ENCODE measurements at places on chromosomes 5 and 9.

DNA sequence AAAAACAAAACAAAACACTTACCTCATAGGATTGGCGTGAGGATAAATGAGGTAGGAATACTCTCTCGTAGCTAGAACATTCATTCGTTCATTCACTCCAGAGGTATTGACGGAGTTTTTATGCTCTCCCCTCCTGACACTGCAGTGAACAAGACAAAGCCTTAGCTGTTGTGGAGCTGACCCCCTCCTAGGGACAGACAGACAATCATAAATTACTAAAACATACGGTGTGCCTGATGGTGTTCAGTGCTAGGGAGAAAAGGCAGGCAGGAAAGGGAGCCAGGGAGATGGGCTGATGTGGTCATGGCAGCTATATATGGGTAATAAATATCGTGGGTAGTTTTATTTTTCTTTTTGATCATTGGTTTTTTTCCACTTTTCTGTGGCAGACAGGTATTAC is 5.7 kb upstream of the BRD3 start:
- no peak for DNase-seq

DNA sequence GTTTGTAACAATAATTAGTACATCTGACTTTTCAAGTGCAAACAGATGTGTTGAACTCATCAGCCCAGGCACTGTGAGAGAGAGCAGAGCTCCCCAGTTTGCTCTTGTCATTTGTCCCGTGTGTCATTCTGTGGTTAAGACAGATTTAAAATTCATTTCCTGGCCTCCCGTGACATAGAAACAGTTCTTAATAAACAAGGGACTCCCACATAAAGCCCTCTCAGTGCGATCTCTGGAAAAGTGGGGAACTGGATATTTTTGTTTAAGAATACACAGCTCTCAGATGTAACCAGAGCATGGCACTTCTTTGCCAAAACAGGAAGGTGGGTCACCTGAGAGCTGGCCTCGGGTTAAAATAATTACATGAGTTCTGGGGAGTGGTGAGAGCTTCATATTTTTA is 58.6 kb downstream of the PRKACG start:
- no peak for DNase-seq

- DNase-seq, result no peak
Measured at GRCh38 chr9:134434894-134435506, 108.7 kb downstream of the RXRA start.

DNA sequence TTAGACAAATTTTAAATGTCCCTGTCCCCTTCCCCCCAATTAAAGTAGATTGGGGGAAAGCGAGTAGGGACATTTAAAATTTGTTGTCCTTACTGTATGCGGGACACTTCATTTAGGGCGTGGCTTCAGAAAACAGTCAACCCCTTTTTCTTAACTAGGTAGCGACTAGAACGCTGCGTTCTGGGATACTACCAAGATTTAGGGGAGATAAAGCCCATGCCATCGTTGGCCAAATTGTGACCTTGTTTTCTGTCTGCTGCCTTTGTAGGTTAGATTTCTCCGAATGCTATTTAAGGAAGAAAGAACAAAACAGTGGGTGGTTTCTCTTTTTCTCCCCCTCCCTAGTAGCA is 1.2 kb downstream of the CKS2 start:
- no peak for DNase-seq

DNA sequence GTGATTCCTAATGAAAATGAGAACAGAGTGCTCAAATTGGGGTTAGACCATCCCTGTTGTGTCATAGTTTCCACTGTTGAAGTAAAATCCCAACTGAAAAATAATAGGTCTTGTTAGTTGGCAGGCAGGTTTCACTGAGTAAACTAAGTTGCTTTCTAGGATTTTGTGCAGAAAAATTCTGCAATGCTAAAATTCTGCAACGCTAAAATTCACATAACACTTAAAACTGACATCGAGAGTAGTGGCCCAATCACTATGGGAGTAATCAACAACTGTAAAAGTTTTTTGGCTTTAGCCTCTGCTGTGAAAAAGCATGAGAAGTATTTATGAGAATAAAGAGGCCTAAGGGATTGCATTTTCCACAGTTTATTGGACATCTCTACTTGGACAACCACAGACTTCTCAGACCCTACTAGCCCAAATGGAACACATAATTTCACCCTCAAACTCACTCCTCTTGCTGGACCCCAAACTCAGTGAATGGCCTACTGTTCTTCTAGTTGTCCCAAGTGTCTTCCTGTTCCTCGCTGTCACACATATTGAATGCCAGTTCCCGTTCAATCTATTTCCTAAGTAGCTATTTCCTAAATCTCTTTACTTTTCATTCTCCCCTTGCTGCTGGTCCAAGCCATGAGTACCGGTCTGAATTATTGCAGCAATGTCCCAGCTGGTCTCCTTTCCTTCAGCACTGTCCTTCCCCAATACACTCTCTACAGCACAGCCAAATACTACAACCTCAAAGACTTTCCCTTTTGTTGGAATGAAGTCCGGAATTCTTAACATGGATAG is 355.4 kb downstream of the PDE4D start:
- DNase-seq, result no peak

DNA sequence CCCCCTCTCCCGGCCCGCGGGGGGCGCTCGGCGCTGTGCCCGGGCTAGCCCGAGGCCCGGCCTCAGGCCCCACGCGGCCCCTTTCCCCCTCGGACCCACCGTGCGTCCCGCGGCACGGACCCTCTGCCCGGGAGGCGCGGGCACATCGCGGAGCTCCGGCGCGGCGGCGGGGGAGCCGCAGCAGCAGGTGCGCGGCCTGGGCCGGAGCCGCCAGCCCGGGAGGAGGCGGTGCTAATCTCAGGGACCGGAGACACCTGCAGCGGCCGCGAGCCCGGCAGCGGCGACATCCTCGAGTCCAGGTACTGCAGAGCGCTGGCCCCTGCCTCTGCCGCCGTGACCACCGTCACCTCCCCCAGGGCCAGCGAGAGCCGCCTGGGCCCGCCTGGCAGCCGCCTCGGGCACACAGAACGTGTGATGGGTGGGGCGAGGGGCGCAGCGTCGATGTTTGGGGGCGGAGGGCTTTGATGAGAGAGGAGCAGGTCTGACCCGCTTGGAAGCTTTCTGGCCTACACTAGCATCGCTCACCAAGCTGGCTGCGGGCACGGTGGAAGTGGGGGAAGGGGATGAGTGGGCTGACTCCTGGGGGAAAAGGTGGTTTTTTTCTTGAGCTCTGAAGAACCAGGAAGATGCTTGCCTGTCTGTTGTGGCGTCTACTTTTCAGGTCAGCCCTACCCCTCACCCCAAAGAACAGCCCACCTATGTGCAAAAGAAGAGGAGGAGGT is 524 bp downstream of the CYFIP2 start:
- DNase-seq, result peak; percentile 53

- DNase-seq, result no peak
Measured at GRCh38 chr9:136606687-136607333, 55.9 kb upstream of the EGFL7 start.

DNA sequence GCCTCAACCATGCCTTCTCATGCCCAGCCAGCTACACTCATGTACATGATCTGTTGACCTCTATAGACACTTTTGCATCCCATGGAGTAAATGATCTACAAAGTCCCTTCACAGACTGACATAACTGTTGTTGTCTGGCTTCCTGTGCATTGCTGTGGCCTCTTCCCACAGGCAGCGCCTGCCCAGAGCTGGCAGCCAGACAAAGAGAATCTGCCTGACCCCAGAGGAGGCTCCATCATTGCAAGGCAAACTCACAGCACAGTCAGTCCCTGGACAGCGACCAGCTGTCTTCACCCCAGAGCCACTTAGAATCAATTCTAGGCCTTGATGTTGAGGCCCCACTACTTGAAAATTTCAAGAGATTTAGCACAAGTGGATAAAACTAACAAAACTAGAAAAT is 65.5 kb downstream of the INSYN2B start:
- DNase-seq, result no peak

- DNase-seq, result no peak
Measured at GRCh38 chr9:92846662-92847145, 31.1 kb downstream of the ZNF484 start.

DNA sequence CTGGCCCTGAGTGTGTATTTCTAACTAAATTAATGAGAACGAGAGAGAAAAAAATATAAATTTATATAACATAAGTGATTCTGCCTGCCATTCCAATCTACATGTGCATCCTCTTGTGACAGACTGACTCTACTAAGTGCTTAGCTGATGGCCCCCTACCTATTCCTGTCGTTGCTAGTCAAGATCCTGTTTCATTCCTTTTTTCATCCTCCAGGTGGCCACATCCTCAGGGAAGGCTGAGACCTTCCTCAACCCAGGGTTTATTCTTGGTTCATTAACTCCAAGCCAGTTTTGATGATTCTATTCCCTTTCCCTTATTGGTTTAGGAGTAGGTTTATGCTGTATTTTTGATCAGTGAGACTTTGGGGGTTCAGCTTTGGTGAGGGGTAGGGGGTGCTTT is 201.3 kb downstream of the C9orf152 start:
- DNase-seq, result no peak

- DNase-seq, result no peak
Measured at GRCh38 chr5:114319236-114319635, 42.6 kb upstream of the KCNN2 start.

GRCh38 chr5:107945061-107945460 is 274.3 kb upstream of the EFNA5 start:
- no peak for DNase-seq

GRCh38 chr5:94498199-94498598 is 120.2 kb downstream of the KIAA0825 start:
- DNase-seq, result no peak

DNA sequence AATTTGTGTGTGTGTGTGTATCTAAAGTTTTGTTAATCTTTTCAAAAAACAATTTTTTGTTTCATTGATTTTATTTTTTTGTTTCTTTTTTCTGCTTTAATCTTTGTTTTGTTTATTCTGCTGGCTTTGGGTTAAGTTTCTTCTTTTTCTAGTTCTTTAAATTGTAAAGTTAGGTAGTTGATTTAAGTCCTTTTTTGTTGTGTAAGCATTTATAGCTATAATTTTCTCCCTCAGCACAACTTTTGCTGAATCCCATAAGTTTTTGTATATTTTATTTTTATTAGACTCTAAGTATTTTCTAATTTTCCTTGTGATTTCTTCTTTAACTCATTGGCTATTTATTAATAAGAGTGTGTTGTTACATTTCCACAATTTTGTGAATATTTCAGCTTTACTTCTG is 34.9 kb downstream of the GABRA6 start:
- no peak for DNase-seq

DNA sequence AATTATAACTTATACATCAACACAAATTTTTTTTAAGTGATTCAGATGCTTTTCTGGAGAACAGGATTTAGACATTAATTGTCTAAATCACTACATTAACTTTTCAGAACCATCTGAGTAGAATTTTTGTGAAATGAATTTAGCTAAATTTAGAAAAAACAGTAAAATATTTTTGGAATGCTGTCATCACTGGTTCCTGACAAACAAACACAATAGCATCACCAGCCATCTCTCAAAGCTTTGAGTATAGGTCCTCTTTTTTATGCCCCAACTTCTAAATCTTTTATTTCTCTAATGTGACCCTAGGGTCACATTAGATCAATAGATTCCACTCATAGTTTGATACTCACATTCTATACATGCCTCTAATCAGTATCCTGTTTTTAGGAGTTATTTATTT is 104.6 kb downstream of the PRR16 start:
- DNase-seq, result no peak

GRCh38 chr9:7982907-7983306 is 183.3 kb upstream of the DMAC1 start:
- DNase-seq, result no peak

DNA sequence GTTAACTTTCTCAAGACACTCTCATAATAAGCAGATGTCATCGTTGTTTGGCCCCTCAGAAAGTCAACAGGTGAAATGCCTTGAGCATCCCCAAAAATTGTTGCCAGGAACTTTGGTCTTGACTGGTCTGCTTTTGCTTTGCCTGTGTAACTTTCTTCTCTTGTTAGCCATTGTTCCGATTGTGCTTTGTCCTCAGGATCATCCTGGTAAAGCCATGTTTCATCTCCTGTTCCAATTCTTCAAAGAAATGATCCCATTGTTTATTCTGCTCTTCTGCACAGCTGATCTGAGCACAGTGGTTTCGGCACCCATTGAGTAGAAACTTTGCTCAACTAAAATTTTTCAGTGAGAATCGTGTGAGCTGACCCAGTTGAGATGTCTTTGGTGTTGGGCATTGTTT is 8.1 kb upstream of the ZBED3 start:
- DNase-seq, result no peak

GRCh38 chr5:73740274-73740790 is 114.3 kb downstream of the ARHGEF28 start:
- DNase-seq, result no peak

DNA sequence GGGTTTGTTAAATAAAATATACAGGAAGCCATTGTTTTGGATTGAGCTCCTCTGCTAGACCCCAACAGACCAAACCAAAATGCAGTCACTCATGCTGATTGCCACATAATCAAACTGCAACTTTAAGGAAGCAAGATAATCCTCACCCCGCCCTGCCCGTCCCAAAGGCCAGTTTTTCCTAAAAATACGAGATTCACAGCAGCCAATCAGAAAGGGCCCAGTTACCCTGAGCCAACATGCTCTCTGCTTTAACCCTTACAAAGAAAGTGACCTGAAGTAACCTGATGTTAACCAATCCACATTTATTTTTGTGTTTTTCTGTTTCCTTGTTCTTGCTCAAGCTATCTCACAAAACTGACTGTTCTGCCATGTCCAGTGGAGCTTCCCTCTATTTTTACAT is 21.5 kb upstream of the RNF20 start:
- no peak for DNase-seq

DNA sequence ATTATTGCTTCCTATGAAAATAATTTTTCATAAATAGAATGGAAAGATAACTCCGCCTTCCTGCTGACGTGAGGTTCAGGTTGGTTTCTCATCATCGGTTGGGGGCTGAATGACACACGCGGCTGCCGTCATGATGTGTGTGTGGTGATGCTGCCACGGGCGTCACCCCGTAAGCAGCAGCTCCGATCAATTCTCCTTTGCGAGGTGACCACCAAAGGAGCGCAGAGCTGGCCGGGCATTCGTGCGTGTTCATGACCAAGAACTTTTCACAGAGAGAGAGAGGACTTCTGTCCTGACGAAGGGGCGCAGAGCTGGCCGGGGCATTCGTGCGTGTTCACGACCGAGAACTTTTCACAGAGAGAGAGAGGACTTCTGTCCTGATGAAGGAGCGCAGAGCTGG is 30.3 kb downstream of the SURF6 start:
- no peak for DNase-seq

DNA sequence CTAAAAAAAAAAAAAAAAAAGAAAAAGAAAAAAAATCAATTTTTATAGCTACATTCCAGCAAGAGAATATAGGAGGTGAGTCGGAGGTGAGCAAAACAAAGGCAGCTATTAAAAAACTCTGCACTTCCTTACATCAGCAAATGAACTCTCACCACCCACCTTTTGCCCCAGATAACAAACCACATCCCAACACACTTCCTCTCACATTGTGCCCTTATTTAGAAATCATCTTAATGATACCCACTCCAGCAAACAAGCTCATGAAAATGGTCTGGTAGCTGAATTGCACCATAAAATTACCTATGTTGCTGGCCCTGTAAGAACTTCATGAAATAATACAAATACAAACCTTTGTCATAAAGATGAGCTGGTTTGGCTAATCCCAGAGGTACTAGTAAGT is 82.9 kb downstream of the CEMIP2 start:
- DNase-seq, result no peak

- DNase-seq, result no peak
Measured at GRCh38 chr5:147532156-147532555, 22.3 kb upstream of the DPYSL3 start.

Data from activated gamma-delta T cell (primary cell).